ENCODE measurements at places on chromosomes 3 and 15.
A peak's percentile ranks its signal among the peaks of the same experiment; 100 is the strongest.

DNA sequence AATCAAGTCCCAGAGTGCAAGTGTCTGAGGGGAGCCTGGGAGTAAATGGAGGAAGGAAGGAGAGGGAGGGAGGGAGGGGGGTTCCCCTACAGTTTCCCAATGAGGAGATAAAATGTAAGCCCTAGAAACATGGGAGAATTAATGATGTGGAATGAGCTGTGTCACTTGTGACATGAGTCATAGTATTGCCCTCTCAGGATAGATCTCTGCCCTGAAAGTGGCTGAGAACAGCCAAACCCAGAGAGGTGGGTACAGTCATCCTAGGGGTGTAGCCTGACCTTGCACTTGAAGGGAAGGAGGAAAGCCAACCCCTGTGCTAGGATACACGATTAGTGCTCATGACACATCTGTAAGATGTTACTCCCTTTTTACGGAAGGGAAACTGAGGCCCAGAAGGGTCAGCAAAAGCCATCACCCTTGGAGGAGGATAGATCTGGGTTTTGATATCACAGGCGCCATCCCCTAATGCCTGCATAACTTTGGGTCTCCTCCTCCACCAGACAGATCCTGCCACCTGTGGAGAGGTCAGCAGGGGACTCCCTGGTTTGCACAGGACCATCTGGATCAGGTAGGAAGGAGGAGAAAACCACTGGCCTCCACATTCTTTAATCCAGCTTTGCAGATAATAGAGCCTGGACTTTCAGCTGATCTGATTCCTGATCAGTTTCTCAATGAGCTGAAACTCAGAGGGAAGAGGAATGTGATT lies 23.1 kb upstream of the USP3 start:
- no peak for DNase-seq

DNA sequence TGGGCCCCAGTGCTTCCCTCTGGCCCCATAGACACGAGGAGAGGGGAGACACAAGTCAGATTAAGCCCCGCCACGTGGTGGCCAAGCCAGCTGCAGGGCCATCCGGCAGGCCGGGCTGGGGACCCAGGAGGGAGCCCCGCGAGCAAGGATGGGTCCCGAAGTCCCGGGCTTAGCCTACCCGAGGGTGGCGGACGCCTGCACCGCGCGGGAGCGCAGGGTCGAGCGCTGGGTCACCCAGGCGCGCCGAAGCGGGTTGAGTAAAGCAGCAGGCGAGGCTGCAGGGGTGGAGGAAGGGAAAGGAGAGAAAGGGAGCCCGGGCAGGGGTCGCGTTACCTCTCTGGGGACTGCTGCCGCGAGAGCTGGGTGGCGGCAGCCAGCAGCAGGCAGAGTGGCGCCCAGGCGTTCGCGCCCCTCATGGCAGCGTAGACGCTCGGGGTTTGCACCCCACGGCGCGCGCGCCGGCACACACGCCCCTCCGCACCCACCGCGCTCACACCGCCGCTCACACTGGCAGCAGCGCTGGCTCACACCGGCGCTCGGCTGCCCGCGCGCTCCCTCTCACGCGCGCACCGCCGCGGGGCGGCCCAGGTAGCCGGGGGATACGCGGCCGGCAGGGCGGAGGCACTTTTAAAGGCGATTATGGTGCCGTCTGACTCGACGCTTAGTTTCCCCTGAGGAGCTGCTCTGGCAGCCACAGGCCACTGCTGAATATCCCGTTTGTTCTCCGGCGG lies at the start of gene PCOLCE2:
Gene PCOLCE2, minus strand, starts transcription at position 603 of the 731 bp plus-strand sequence. Its CDS starts 187 bp downstream, at position 416.
- peak; percentile 91 for DNase-seq

DNA sequence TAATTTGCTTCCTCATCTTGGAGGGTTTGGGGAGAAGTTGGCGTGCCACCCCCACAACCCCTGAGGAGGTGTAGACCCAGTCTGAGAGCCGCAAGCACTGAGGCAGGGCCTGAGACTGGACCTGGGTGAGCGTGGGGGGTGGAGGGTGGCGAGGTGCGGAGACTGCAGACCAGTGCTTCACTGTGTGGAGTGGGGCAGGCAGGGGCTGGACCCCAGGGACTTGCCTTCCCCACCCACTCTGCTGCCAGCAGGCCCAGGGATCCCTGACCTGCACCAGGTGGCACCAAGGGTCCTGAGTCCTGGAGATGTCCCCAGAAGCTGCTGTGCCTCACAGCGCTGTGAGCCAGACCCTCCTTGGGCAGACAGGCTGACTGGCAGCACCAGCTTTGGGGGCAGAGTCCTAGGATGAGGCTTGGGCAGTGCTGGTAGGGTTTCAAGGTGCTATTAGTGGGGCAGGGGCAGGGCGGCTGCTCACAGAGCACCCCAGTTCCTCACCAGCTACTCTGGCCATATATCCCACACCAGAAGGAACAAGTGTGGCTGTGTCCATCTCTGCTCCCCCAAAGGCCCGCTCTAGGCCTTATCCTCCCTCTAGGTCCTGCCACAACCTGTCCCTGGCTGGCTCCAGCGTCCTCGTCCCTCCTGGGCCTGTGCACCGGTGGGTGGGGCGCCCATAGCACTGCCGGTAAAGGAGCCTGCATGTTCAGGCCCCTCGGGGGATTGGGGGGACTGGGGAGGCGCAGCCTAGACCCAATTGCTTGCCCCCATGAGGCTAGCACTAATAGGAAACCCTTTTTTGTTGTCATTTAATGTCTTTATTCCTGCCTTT lies 11.8 kb downstream of the ZBTB47 start:
- peak; percentile 42 for DNase-seq

DNA sequence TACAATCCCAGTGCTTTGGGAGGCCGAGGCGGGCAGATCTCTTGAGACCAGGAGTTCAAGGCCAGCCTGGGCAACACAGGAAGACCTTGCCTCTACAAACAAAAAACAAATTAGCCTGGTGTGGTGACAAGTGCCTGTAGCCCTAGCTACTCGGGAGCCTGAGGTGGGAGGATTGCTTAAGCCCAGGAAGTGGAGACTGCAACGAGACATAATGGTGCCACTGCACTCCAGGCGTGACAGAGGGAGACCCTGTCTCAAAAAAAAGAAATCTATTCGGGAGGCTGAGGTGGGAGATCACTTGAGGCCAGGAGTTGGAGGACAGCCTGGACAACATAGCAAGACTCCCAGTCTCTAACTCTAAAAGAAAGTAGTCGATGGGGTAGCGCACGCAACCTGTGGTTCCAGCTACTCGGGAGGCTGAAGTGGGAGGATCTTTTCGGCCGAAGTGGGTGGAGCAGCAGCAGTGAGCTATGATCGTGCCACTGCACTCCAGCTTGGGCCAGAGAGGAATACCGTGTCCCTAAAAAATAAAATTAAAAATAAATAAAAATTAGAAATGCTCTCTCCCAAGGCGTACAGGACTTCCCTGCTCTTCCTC lies 775 bp downstream of the C3orf33 start:
- DNase-seq: no peak

DNA sequence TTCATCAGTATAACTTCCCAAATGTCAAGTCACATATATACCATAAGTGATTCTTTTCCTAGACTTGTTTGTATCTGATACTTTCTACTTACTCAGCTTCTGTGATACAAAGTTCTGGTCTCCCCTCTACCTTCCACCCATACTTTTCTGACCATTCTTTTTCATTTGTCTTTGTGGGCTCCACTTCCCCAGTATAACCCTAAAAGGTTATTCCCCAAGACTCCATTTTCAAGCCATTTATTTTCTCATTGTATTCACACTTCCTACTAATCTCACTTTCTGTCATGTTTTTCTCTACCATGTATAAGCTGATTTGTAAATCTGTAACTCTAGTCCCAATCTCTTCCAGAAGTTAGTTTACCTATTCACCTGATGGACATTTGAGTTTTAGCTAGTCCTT lies 34.0 kb downstream of the IQCB1 start:
- DNase-seq: no peak

DNA sequence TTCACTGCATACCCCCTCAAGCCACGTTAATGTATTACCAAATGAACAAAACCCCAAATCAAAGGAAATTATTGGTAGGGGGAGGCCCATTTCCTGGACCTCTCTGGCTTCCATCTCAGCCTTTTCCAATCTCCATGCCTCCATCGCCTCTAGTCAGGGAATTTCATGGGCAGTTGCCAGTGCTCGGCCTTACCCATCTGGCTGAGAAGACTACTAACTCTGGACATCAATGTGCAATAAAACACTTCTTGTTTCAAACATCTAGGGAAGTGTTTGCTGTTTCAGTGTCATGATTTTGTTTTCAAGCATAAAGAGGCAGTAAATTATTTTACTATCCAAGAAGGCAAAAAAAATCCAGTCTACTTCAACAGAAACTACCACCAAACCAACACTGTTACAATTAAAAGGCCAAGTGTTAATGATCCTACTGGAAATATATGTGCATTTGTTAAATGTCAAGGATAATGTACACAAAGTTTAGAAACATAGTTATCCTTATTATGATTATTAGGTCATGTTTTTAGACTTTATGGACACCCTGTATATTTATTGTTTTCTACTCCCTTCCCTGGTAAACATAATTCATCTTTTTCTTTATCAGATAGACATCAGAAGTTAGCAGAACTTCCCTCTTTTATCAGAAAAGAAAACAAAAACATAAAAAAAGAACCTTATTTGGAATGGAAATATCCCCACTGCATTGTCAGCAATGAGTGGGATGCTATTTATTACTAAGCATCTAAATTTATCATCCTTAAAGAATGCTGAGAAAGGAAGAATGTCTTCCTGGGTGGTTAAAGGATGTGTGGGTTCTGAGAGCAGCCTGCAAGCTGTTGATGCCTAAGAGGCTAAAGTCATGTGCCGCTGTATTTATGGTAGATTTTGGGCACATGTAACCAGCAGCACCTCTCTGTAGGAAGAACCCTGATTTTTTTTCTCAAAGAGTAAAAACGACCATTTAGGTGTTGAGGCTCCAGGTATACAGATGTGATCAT lies 15.2 kb downstream of the LDHAL6B start:
- no peak for DNase-seq

DNA sequence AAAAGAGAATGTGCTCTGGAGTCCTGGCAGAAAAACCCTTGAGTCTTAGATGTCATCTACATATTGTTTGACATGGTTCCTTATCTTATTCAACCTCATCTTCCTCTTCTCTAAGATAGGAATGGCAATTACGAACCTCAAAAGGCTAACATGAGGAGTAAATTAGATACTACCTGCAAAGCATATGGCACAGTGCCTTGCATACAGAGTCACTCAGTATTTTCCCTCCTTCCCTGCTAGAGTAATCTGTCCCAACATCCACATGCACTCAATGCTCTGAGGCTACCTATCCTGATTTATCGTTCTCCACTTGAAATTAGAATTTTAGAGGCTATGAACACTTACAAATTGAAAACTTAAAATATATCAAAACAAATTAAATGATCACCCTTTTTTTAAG lies 386.7 kb downstream of the RSL24D1 start:
- no peak for DNase-seq

DNA sequence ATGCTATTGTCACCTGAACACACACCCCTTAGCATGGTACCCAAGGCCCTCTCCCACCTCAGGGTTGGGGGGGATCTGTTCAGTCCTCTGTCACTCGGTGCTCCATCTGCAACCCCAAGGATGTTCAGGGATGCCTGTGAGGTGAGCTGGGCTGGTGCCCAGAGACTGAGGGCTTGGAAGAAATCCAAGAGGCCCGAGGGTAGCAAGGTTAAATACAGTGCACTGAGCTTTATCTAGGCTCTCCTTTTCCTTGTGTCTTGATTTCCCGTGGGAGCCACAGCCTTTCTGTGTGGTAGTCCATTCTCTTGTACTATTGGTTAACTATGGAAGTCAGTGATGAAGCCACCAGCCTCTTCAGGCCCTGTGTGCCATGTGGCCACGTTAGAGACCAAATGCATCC lies 18.7 kb upstream of the WNT5A start:
- DNase-seq: no peak

- DNase-seq: no peak
Observed at GRCh38 chr3:169158379-169158778, 505.1 kb downstream of the MECOM start.

- DNase-seq: no peak
Observed at GRCh38 chr3:10253731-10254130, 5.5 kb downstream of the TATDN2 start.

- no peak for DNase-seq
Observed at GRCh38 chr15:79970624-79971434, at the start of gene BCL2A1. BCL2A1 (minus strand) TSS chr15:79971196; CDS start chr15:79971119, 77 bp downstream.

DNA sequence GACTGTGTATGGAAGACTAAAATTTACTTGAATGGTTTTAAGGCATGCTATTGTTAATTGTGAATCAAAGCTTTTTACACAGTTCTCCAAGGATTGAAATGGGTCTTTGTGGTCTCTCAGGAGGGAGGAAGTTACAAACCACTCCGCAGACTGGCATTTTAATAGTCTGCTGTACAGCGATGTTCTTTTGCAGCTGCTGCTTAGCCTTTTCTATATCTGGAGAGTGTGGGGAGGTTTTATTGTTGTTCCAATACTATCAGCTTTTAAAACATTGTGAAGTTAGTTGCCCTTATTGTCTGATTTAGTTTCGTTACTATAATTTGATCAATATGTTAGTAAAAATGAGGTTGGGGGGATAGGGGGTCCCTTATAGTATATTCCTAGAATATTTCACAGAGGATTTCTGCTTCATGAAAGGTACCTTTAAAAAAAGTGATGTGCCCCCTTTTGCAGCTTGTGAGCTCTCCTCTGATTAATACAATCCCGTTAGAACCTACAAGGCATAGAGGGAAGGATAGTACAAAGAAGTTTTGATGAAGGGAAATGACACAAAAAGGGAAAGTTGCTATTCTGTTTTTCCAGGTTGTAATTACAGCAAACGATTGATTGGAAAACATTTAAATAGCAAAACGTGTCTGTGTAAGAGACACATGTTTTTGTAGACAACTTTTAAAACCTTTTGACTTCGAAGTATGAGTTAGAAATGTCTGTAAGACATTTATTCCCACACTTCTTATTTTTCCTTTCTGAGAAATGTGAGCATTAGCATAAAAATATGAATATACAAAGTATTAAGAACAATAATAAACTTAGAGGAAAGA lies 158.3 kb upstream of the CGNL1 start:
- DNase-seq: no peak

- DNase-seq: no peak
Observed at GRCh38 chr3:172087602-172088580, 48.5 kb downstream of the FNDC3B start.

Measured in D341Med (cell line).